ENCODE measurements at places on chromosomes 12 and 14.

DNA sequence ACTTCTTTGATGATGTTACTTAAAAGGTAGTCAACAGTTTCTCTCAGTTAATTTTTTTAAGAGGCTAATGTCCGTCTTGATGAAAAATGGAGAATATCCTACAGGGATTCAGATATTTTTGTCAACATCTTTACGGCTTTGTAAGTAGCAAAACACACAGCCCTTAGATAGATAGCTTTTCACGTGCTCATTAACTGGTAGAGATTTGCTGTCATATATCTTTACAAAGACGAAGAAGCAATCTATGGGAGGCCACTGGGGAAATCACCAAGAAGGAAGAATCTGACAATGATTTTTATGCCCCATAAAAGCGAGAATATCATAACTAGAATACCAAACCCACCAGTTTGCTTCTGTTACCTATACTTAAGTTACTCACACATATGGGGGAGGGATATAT lies 121.2 kb downstream of the SLC2A13 start:
- DNase-seq, result no peak

DNA sequence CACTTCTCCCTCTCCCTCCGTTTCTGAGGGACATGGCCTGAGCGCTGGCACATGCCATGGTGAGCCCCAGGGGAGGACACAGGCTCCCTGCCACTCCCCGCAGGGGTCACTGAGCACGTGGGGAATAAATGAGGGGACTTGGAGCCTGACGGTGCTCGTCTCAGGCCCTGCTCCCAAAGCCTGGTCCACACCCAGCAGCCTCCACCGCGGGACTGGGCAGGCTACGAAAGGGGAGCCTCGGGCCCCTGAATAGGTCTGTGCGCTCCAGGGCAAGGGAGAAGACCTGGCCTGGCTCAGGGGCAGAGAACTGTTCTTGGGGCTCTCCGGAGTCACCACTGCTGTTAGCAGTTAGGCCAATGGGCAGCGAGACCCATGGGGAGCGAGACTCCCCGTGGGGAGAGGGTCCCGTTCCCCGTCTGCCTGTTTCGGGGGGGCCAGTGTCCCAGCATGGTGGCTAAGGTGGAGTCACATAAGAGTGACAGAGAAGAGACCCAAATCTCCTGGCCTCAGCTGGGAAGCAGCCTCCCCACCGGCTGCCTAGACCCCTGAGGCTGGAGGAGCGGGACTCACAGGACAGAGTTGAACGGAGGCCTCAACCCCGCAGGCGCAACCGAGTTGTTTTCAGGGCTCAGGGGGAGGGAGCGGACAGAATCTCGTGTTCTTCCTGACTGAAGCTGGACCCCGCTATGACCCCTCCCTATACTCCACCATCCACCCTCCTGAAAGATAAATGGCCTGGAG lies 329.8 kb upstream of the SFSWAP start:
- no peak for DNase-seq

GRCh38 chr12:81759190-81760051 lies at the start of gene PPFIA2:
PPFIA2 (minus strand) TSS chr12:81759350.
- no peak for DNase-seq

DNA sequence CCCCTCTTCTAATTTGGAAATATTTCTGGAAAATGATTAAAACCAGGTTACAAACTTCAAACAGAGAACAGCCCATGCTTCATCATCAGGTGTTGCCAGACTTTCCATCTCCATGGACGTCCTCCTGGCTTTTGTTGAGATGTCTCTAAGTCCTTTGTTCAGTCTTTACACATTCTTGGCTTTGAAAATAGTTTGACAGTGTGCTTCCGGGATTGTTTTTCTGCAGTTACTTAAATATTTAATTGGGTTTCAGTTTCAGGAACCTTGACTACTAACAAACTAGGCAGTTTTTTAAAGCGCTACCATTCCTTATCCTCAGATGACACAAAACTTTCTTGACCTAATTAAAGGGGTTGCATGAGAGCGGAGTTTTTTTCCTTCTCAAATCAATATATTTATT lies 47.8 kb downstream of the GOLGA5 start:
- no peak for DNase-seq

GRCh38 chr12:49201595-49202295 lies 12.9 kb upstream of the TUBA1A start:
- DNase-seq, result no peak
